NCI-H1436 treated with DMSO at 0.1 percent for 48 hours (cell line): ENCODE measurements at places on chromosomes 2 and 18.

- DNase-seq, result no peak
Observed at GRCh38 chr2:16318474-16319195, 347.0 kb downstream of the CYRIA start.

- no peak for DNase-seq
Observed at GRCh38 chr18:13364721-13365205, 146.2 kb downstream of the LDLRAD4 start.

- no peak for DNase-seq
Observed at GRCh38 chr2:70003093-70003830, 41.8 kb upstream of the ASPRV1 start.

DNA sequence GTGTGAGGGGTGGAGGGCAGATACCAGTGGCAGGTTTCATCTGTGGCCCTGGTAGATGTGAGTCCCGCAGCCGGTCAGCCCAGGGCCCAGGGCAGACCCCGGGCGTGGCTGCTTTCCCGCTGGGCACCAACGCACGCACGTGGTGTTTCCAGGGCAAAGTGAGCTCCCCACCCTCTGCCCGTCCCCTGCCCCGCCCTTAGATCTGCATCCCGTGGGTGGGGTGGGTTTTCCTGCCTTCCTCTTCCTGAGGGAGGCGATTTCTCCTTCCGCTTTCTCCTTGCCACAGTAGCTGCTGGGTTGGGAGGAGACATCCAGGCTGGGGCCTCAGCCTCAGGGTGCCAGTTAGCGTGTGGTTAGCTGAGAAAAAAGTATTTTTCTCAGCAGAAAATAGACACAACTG is 49.6 kb downstream of the ODC1 start:
- no peak for DNase-seq

GRCh38 chr2:120747706-120748105 is 12.0 kb downstream of the GLI2 start:
- no peak for DNase-seq

- DNase-seq, result no peak
Observed at GRCh38 chr2:40147360-40147759, 304.5 kb downstream of the SLC8A1 start.

DNA sequence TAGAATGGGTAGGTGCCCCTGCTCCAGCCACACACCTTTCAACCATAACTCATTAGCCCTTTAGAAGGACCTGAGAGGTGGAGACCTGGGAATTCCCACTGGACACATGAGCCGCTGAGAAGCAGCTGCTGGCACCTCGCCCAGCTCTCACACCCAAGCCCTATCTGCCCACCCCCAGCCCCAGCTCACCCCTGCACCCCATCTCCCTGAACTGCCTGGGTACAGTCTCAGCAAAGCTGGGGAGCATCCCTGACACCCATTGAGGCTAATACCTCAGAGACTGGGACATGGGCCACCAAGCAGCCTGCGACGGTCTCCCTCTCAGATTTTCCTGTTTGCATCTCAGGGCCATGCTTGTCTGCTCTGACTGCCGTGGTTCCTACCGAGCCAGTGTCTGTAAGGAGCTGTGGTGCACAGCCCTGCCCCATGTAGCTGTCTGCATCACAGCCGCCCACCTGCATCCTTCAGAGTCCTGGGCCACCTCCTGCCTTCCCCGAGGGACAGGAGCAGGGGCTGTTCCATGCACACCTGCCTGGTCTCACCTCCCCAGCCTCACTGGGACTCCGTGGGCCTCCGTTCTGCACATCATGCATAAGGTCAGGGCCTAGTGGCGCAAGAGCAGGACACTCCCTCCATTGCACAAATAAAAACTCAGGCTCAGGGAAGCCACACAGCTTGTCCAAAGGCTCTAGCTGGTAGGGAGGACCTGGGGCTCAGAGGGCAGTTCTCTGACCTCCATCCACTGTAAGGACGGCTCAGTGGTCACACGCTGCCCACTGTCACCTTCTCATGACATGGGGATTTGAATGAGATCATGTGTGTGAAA is 90.0 kb downstream of the SEPTIN10 start:
- no peak for DNase-seq

DNA sequence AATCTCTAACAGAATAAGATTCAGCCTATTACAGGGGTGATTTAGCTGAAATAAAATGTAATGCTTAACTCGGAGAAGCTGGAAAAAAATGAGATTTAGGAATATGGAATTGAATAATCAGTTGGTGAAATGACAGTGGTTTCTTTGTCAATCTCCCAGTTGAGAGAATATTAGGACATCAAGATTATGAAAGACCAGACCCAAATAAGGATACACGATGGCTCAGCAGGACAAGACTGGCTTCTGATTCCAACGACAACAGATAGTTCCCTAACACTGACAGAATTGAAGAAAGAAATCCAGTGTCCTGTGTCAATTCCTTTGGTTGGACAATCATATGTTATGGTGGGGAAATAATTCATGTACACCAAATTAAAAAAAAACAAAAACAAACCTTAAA is 55.8 kb downstream of the HRH4 start:
- no peak for DNase-seq

GRCh38 chr2:98027538-98027937 is 31.8 kb upstream of the TMEM131 start:
- DNase-seq, result no peak

GRCh38 chr2:225993430-225993829 is 593.9 kb downstream of the NYAP2 start:
- DNase-seq, result no peak

- DNase-seq, result no peak
Observed at GRCh38 chr2:201517094-201517493, 65.6 kb downstream of the STRADB start.

GRCh38 chr18:46211816-46212215 is 107.6 kb downstream of the HAUS1 start:
- DNase-seq, result no peak

GRCh38 chr18:2002604-2003003 is 568.7 kb downstream of the METTL4 start:
- no peak for DNase-seq

- no peak for DNase-seq
Observed at GRCh38 chr2:71948781-71949536, 198.7 kb downstream of the CYP26B1 start.

DNA sequence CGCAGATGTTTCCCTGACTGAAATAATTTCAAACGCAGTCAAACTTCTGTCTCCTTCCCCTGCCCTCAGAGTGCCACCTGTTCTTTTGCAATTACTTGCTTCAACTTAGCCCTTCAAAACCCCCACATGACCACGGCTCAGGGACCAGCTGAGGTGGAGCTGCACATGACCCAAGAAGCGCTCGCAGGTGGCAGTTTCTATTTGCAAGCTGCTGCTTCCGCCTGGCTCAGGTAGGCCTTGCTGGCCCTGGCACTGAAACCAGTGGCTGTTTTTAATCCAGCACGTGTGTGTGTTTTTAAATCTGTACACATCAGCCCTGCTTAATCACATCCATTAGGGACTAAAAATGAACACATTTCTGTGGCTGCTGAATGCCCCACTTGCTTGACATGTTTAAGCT is 95.3 kb downstream of the CCDC93 start:
- DNase-seq, result no peak

DNA sequence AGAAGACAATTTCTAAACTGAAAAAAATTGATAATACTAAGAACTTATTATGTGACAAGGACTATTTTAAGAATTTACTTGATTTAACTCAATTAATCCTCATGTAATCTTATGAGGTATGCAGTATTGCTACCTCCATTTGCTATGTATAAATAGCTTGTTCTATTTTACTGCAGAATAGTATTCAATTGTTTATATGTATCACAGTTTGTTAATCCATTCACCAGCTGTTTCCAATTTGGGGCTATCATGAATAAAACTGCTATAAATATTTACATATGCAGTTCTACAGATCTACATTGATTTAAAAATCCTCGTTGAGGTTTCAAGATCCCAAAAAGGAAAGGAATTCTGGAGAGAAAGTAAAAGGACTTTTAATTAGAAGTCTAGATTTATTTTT is 54.8 kb upstream of the DOCK10 start:
- no peak for DNase-seq

GRCh38 chr2:18518116-18519111 is 42.0 kb downstream of the RDH14 start:
- DNase-seq, result no peak

DNA sequence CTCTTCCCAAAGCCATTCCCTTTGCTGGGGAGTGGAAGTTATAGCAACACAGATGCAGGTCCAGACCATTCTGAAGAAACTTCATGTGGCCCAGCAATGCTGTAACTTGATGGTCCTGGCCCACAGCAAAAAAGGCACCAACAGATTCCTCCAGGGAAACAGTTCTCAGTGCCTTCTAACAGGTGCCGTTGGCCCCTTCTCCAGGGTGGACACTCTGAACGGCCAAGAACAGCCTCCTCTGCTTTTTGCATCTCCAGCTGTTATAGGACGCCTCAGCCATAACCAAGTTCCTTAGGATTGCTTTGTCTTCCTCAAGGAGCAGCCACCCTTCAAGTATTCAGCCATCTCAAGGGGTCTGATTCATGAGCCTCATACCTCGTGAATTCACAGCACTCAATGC is 38.0 kb downstream of the MARCO start:
- DNase-seq, result no peak

GRCh38 chr2:225998116-225998515 is 598.6 kb downstream of the NYAP2 start:
- no peak for DNase-seq

- DNase-seq, result no peak
Observed at GRCh38 chr18:48990481-48991318, 39.9 kb upstream of the SMAD7 start.

DNA sequence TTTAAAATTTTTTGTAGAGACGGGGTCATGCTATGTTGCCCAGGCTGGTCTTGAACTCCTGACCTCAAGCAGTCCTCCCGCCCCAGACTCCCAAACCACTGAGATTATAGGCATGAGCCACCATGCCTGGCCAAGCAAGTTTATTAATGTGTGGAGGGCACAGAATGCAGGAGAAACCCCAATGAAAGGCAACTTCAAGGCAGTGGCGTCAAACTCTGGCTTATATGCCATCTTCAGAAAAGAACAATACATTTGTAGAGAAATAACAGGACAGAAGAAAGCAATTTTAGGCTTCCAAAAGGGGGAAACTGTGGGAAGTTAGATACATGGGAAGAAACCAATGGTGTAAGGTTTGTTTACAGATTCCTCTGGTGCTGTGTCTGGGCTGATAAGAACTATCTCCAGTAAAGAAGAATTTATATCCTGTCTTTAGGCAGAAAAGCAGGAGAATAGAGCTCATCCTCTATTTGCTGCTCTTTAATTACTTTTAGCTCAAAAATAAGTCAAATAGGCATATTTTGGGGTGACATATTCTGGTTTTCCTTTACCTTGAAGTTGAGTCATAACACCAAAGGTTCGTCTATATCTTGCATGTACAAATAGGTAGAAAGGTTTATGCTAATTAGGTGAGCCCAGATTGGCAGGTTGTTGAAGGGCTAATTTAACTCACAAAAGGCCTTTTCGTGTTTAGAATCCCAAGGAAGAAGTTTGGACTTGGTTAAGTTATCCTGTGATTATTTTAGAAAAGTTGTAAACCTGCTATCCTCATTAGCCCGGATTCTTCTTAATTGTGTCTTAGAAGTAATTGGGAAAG is 26.0 kb upstream of the TMEM214 start:
- no peak for DNase-seq

DNA sequence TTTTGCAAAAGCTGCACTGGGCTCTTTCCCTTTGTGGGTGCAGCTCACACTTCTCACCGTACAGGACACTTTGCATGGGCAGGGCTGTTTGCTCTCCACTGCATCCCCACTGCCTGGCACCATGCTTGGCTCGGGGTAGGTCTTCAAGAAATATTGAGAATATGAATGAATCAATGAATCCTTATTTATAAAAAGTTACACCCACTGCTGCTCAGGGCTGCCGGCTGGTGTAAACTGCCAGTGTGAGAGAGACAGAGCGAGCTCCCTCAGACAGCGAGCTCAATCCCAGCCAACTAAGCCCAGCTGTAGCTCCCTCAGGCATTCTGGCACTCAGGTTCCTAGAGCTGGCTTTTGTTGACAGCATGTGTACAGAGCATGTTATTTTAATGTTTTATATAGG is 3.4 kb downstream of the TMEM185B start:
- no peak for DNase-seq

- no peak for DNase-seq
Observed at GRCh38 chr2:53755121-53755520, 12.5 kb upstream of the CHAC2 start.

DNA sequence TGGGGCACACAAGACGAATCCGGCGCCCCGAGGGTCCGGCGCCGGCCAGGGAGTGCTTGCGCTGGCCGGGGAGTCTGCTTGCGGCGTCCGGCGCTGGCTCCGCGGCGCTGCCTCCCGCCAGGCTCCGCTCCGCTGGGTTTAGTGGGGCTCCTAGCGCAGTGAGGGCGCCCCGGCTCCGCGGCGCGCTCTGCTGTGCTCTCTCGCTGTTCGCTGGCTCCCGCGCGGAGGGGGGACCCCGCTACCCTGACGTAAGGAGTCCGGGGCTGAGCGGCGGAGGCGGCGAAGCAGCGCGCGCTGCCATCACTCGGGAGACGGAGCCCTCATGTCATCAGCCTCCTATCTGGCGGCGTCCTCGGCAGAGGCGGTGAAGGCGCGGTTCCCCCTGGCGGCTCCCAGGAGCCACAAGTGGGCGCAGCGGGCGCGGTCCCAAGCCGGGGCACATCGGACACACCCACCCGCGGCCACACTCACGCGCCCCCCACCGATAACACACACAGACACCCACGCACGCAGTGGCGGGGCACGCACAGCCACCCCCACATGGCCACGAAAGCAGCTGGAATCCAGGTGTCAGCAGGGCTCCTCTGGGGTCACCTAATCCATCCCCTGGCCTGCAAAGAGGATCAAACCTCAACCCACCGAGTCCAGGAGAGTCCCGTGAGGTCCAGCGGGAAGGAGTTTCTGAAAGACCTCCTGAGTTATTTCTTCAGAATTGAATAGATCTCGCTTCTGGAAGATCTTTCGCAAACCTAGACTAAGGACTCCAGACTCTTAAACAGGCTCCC is at the start of gene C1QL2:
Gene C1QL2, minus strand, starts transcription at position 189 of the 785 bp plus-strand sequence. CDS start 482 bp downstream, outside the sequence.
- no peak for DNase-seq
